ENCODE measurements at places on chromosomes 13 and 19.

DNA sequence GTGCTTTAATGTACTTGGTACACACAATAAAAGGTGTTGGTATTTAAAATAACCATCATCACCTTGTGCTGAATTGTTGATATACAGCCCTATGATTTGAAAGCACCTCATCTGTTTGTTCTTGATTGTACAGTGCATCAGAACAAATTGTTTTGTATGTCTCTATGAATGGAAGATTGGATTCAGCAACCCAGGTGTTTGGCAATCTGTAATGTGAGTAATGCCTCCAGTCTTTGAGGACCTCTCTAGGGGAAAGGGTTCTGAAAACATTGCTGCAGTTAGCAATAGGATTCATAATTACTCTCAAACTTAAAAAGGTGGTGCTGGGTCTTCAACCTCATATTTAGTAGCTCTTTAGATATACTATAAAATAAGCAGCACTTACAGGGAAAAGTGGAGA, 341.8 kb downstream of the OXGR1 start:
- no peak for DNase-seq

DNA sequence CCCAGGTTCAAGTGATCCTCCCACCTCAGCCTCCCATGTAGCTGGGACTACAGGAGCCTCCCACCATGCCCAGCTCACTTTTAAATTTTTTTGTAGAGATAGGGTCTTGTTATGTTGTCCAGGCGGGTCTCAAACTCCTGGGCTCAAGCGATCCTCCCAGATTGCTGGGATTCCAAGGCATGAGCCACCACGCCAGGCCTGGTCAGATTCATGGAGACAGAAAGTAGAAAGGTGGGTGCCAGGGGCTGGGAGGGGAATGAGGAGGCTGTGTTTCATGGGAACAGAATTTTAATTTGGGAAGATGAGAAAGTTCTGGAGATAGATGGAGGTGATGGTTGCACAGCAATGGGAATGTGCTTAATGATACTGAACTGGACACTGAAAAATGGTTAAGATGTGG, 22.3 kb downstream of the ARHGEF18 start:
- no peak for DNase-seq

GRCh38 chr13:46192412-46192811, 10.4 kb upstream of the LCP1 start:
- DNase-seq = no peak

DNA sequence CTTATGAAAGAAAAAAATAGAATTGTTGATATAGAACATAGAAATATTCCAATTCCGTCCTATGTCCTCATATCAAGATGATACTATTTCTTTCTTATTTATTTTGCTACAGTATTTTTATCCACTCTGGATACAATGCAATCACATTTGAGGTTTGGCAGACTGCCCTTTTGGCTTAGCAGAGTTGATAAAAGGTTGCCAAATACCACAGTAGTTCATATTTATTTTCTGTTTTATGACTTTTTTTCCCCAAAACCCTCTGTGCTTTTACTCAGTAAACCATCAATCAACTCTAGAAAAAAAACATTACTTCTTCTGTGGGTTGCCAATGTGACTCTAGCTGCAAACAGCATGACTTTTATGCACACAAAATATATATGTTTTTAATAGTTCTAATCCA, 424.5 kb downstream of the PCDH9 start:
- DNase-seq = no peak

GRCh38 chr19:35712567-35713505, 5.0 kb upstream of the KMT2B start:
- no peak for DNase-seq

GRCh38 chr19:45186509-45187334, 8.1 kb downstream of the BLOC1S3 start:
- DNase-seq = no peak

DNA sequence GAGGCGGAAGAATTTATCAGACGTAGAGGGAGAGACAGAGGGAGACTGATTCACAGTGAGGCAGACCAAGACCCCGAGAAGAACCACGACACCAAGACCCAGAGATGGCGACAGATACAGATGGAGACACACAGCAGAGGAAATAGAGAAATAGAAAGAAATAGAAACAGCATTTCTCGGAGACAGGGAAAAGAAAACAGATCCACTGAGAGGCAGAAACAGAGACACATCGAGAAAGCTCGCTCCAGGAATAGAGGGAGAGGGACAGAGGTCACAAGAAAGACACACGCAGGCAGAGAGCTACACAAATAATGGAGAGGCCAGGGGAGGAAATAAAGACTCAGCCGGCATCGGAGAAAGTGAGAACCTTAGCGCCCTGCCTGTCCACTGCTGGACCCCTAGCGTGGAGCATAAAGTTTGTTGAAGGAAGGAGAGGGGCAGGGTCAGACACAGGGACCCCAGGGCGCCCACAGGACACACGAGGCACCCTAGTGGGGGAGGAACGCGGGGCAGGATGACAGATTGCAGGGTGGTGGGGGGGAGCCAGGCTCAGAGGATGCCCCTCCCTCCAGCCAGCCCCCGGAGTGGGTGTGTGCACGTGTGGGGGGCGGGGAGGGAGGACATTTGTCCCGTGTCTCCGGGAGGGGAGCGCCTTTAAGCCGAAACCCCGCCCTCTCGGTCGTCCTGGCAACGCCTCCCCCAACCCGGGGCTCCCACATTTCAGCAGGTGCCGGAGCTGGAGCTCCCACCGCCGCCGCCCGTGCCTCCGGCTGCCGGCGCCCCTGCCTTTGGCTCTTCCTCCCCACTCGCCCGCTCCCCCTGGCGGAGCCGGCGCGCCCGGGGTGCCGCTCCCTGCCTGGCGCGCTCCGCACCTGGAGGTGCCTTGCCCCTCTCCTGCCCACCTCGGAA, at the start of gene PRKCG:
Gene PRKCG (plus strand): TSS at position 716 of the 909 bp plus-strand sequence. CDS start 298 bp downstream, outside the sequence.
- DNase-seq = peak; percentile 70

DNA sequence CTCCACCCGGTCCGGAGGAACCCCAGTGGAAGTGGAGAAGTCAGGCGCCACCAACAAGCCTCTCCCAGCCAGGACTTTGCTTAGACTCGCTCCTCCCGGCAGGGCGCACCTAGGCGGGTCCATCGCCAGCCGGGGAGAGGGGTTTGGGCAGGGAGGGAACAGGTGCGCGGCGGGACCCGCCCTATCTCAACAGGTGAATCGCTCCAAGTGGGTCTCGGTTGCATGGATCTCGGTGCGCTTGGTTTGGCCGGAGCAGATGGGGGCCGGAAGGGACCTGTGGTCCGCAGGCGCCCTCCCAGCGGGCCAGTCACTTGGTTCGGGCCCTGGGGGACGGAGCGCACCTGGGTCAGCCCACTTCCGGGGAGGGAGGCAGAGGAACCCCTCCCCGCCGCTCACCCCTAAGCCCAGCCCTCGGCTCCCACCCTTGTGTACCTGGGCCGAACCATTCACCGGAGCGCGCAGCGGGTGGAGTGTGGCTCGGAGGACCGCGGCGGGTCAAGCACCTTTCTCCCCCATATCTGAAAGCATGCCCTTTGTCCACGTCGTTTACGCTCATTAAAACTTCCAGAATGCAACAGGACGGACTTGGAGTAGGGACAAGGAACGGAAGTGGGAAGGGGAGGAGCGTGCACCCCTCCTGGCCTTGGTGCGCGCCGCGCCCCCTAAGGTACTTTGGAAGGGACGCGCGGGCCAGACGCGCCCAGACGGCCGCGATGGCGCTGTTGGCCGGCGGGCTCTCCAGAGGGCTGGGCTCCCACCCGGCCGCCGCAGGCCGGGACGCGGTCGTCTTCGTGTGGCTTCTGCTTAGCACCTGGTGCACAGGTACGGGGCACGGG, at the start of gene LSR:
Gene LSR (plus strand): TSS at position 693 of the 836 bp plus-strand sequence. CDS start 21 bp downstream, at position 714.
- DNase-seq = peak; percentile 96

DNA sequence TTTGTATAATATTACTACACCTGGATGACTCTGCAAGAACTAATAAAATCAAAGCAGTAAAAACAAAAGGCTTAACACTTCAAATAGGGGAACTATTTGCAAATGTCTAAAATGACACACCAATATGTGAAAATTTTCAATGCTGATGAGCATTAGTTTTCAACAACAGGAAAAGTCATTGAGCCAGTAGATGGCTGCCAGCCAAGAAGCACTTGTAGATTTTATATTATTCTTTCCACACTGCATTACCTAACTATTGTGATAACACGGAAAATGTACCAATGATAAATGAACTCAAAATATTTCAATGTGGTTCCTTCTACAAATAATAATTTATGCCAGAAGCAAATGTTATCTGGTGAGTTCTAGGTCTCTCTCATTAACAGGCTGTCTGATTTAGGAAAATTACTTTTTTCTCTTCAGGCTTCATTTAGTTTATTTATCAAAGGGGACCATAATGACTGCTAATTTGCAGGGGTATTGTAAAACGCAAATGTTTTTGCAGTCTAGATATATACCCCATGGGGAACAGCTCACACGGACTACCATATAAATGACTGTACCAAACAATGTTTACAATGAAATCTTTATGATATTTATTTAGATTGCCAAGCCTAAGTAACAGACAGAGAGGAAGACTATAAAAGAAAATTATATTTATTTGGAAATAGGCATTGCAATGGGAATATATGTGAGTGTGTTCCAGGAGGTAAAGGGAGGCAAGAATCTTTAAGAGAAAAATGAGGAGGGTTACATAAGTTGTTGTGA, 407.8 kb downstream of the LIG4 start:
- no peak for DNase-seq

DNA sequence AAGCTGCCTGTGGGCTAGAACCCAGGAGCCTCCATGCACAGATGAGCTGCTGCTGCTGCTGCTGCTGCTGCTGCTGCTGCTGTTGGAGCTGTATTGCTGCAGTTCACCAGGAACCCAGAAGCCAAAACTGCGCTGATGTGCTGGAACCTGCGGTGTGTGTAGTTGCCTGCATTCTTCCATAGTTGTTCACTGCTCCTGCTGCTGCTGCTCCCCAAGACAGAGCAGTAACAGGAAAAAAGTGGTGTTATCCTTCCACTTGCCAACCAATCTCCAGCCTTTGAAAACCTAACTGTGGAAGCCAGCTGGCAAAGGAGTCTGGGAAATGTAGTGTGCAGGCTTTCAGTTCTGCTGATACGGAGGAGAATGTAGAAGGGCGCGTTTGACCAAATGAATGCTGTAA, 37.9 kb downstream of the ARHGAP35 start:
- no peak for DNase-seq

DNA sequence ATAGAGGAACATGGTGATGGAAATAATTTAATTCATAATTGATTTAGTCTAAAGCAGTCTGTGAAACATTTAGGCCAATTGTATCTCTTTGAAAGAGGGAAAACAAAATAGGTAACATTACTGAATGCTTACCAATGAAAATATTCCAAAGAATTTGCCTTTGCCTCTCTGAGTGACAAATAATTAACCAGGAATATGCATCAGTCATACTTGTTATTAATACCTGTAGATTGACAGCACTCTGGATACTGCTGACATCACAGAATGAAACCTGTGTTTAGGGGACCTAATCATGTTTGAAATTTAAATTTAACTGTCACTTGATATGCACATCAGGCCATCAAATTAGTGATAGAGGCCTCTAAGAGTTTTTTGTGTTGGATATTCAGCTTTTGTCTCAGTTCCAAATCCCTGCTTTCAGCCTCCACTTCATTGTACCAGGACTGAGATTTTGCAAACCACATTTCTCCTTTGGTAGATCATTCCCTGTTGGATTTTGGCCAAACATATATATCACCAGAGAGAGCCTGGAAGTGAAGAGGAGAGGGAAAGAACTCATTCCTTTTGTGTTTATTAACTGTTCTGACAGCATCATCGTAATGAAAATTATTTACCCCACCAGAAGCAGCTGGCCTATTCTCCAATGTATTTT, 64.8 kb upstream of the KLHL1 start:
- DNase-seq = no peak

GRCh38 chr19:10105509-10106099, 558 bp upstream of the PPAN start:
- DNase-seq = no peak

DNA sequence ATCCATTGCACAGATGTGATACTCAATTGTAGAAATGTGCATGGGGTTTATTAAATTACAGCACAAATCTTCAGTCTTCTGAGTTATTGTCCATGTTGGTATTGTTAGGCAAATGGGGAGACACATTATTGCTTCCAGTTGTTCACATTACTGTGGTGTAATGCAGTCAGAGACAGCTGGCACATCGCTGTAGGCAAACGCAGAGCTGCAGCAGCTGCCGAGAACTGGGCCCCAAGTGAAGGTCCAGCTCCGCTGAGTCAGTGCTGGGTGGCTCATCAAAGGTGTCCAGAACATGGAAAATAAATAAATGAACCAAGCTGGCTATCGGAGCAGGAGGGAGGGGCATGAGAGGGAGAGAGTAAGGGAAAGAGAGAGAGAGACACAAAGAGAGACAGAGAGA, 299.1 kb upstream of the OBI1 start:
- no peak for DNase-seq

DNA sequence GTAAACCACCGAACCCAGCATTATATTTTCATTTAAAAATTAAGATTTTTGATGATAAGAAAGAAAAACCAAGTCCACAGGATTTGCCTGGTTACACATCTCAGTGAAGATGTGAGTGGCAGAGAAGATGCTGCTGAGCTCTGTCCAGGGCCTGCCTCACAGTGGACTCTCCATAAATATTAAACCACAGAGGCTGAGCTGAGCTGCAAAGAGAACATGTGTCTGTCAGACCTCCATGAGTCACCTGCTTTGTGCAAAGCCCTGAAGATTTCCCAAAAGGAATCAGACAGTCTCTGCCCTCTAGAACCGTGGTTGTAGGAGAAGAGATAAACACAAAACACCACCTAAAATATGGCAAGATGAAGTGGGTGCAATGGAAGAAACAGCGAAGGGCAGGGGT, 127.2 kb upstream of the TSC22D1 start:
- DNase-seq = no peak

DNA sequence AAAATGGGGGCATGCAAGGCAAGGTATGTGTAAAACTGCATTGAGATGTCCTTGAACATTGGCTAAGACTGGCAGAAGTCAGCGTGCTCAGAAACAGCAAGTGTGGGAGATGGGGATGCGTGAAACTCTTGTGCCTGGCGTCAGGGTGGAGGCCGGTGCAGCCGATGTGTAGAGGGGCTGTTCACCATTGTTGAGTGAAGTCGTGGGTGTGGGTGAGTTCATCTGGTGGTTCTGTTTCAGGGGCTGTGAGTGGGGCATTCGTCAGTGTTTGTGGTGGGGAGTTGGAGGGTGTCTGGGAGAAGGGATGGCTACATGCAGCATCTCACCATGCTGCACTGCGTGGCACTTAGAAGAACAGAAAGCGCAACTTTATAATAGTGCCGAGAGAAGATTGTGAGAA, 11.4 kb upstream of the MIA start:
- DNase-seq = no peak
